ENCODE measurements at places on chromosomes 16 and 17.

GRCh38 chr16:25118851-25119578, 7.5 kb downstream of the LCMT1 start:
- DNase-seq: no peak

- DNase-seq: no peak
Observed at GRCh38 chr17:64315032-64315490, 52.0 kb upstream of the TEX2 start.

- DNase-seq: peak; percentile 42
Observed at GRCh38 chr17:879546-880442, 97.6 kb downstream of the MRM3 start.

DNA sequence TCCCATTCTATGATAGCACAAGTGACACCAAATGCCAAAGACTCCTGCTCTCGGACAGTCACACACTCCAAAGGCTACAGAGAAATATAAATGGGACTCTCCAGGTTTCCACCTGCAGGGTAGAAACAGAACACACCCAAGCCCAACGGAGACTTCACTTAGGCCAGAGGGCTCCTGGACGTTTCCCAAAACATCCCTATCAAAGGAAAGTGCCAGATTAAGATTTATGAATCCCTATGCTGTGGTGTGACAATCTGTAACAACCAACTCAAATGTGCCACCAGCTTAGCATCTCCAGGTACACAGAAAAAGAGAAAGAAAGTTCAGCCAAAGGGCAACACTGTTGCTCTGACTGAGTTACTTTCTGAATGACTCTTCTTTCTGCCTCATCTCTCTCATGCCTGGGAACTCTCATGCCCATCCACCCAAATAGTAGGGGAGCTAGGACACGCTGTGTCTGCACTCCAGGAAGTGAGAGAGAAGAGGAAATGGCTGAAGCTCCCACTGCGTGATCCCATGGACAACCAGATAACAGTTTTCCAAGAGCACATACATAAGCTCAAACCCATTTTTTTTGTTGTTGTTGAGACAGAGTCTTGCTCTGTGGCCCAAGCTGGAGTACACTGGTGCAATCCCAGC, 49.7 kb downstream of the SMG6 start:
- no peak for DNase-seq
